ENCODE measurements at places on chromosomes 1 and 21. TPM values are rescaled to one million over a fixed set of nuclear protein-coding genes. Genes with fewer than 3 reads are reported as not detected.

The EDEM3 gene
- total RNA-seq: 46.0 TPM

- no peak for DNase-seq
These were observed 2.7 kb downstream of the KIAA0319L start for GRCh38 chr1:35554266-35555211.

GRCh38 chr1:183327434-183328290 lies 90.5 kb downstream of the NMNAT2 start:
- DNase-seq: no peak

- no peak for DNase-seq
These were observed 86.9 kb downstream of the PBX1 start for GRCh38 chr1:164645921-164646320.
